Activated CD8-positive, alpha-beta T cell treated with anti-CD3 and anti-CD28 coated beads for 36 hours (primary cell): ENCODE measurements at places on chromosomes 6 and 20. TPM values are rescaled to one million over a fixed set of nuclear protein-coding genes. Genes with fewer than 3 reads are reported as not detected.

DNA sequence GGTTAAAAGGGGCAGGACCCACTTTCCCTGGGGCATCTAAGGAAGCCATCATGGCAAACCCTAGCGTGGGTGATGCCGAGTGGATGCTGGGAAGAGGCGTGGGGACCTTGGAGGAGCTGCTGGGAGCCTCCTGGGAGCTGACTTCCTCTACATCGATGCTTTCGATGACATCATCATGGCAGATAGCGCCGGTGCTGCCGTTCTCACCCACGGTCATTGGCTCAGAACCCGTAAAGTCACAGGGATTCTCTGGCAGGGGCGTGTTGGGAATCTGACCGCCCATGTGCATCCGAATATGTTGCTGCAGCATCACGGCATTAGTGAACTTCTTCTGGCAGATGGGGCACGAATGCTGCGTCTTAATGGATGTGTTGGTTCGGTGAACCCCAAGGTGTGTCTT is 12.1 kb downstream of the SALL4 start:
- no peak overlapping the region for H3K4me3 ChIP-seq
- no peak for DNase-seq
- no peaks in the 10 kb centered on the region for H3K27me3 ChIP-seq
- H3K36me3 ChIP-seq: no peaks in the 10 kb centered on the region

DNA sequence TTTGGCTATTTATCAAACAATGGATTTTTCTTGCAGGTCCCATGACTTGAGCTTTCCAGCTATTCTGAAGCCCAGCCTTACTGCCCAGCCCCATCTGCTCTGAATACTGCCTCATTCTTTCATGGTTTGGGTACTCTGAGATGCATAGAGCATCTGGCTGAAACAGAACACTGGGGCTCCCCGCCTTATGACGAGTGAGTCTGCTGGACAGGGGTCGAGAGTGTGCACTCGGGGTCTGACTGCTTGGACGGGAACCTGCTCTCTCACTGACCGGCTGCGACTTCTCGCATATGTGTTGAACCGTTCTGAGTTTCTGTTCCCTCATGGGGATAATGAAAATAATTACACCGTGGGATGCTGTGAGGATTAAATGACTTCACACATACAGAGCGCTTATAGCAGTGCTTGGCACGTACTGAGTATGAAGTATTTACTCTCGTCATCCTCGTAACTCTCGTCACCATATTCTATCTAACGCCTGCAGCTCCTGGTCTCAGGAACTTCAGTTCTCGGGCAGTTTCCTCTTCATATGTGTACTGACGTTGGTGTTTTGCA is 59.5 kb upstream of the MPC1 start:
- no peak overlapping the region for H3K4me3 ChIP-seq
- H3K27ac ChIP-seq: no peak overlapping the region
- no peaks in the 10 kb centered on the region for H3K36me3 ChIP-seq
- peaks cover 7% of the 10 kb centered on the region for H3K4me1 ChIP-seq
- no peaks in the 10 kb centered on the region for H3K27me3 ChIP-seq

DNA sequence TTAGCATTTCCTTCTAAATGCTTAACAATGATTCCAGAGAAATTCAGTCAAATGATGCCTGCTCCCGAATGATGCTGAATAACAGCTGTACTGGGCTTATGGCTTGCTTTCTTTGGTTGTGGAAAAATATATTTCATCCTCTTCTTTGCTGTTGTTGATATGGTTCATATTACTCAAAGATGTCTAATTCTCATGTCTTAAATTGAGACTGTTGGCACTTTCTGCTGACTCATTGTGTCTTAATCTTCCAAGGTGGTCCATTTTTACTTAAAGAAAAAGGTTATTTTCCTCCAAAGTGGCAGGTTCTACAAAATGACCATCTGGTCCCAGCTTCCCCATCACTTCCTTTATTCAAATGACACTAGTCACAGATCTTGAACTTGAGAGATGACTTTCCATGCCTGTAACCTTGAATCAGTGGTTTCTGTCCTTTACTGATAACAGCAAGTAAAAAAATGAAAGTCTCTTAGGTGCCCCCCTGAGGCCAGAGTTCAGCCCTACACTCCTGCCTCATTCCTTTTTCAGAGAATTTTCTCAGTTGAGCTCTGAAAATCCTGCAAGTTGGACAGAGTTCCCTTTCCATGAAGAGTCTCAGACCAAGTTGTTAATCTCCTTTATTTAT is 6.9 kb downstream of the SNAP25 start:
- H3K27ac ChIP-seq: no peak overlapping the region
- H3K36me3 ChIP-seq: no peaks in the 10 kb centered on the region
- H3K4me1 ChIP-seq: no peaks in the 10 kb centered on the region
- DNase-seq: no peak
- peaks cover 19% of the 10 kb centered on the region for H3K27me3 ChIP-seq

- H3K4me1 ChIP-seq: peaks cover 6% of the 10 kb centered on the region
- H3K4me3 ChIP-seq: no peak overlapping the region
- H3K27me3 ChIP-seq: no peaks in the 10 kb centered on the region
- H3K27ac ChIP-seq: no peak overlapping the region
- no peak for DNase-seq
- no peaks in the 10 kb centered on the region for H3K36me3 ChIP-seq
These were observed 59.0 kb downstream of the CD164 start for GRCh38 chr6:109323241-109323640.

GRCh38 chr6:148518511-148519156 is 176.0 kb downstream of the SASH1 start:
- peaks cover 4% of the 10 kb centered on the region for H3K4me1 ChIP-seq
- no peak overlapping the region for H3K4me3 ChIP-seq
- H3K27me3 ChIP-seq: no peaks in the 10 kb centered on the region
- no peaks in the 10 kb centered on the region for H3K36me3 ChIP-seq
- no peak for DNase-seq

DNA sequence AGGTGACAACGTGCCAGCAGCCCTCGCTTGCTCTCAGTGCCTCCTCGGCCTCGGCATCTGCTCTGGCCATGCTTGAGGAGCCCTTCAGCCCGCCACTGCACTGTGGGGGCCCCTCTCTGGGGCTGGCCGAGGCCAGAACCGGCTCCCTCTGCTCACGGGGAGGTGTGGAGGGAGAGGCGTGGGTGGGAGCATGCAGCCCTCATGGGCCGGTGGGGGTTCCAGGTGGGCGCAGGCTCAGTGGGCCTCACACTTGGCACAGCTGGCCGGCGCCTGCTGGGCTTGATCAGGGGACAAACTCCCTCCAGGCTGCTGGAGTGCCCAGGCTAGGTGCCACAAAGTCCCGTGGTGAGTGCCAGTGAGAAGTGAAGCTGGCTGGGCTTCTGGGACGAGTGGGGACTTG is 566.6 kb upstream of the ID4 start:
- no peak for DNase-seq
- no peak overlapping the region for H3K27ac ChIP-seq
- H3K36me3 ChIP-seq: no peaks in the 10 kb centered on the region
- no peaks in the 10 kb centered on the region for H3K4me1 ChIP-seq

DNA sequence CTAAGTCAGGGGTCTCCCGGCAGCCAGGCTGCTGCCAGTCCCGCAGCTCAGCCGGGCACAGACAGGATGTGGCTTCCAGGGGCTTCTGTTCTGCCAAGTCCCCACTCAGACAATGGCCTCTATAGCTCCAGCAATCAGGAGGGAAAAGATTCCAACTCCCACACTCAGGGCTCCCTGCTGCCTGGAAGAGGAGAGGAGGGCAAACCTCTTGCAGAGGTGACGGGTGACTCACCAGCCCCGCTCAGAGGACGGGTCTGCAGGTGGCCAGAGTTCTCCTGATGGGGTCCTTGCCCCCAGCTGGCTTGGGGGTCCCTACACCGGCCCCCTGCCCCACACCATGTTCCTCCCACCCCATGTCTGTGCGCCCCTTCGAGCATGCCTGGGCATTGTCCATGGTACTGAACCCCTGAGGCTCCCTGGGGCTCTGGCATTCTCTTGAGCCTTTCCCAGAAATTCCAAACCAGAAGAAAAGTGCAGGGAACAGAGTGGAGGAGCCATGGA is 32.6 kb downstream of the NTSR1 start:
- peaks cover 28% of the 10 kb centered on the region for H3K4me1 ChIP-seq
- no peak for DNase-seq
- H3K36me3 ChIP-seq: no peaks in the 10 kb centered on the region
- H3K27me3 ChIP-seq: no peaks in the 10 kb centered on the region
- H3K4me3 ChIP-seq: no peak overlapping the region

DNA sequence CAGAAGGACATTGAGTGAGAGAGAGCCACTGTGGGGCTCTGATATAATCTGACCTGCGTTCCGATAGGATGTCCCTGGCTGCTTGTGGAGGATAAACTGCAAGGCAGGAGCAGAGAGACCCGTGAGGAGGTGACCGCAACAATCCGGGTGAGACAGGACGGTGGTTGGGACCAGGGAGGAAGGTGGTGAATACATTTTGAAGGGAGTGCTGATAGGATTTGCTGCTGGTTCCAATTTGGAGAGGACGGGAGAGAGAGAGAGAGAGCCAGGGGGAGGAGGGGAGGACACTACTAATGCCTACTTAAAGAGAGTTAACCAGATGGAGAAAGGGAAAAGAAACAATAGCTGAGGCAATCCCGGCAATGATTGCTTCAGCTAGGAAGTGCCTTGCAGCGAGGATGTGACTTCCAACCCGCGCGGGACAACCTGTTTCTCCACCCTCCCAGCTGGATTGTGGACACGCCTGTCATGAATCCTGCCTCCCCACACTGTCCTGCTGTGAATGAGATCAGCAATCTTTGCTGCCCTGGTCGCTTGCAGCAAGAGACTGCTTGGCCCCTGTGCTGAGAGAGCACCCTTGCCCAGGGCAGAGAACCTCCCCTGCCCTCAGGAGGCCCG is 199.0 kb upstream of the KCNG1 start:
- H3K27ac ChIP-seq: no peak overlapping the region
- peaks cover 31% of the 10 kb centered on the region for H3K27me3 ChIP-seq
- no peak for DNase-seq
- no peak overlapping the region for H3K4me3 ChIP-seq

The PTCRA gene
- total RNA-seq: not detected
